ENCODE measurements at places on chromosomes 3 and 15. TPM values are rescaled to one million over a fixed set of nuclear protein-coding genes. Genes with fewer than 3 reads are reported as not detected.
A peak's percentile ranks its signal among the peaks of the same experiment; 100 is the strongest.

The OCA2 gene
- total RNA-seq = not detected

The IMPG2 gene
- total RNA-seq = 0.32 TPM

The CORO2B gene
- total RNA-seq = 0.26 TPM

The CCRL2 gene
- total RNA-seq = not detected

The NME9 gene
- total RNA-seq = not detected

The WDR93 gene
- not detected for total RNA-seq

The CCR8 gene
- not detected for total RNA-seq

DNA sequence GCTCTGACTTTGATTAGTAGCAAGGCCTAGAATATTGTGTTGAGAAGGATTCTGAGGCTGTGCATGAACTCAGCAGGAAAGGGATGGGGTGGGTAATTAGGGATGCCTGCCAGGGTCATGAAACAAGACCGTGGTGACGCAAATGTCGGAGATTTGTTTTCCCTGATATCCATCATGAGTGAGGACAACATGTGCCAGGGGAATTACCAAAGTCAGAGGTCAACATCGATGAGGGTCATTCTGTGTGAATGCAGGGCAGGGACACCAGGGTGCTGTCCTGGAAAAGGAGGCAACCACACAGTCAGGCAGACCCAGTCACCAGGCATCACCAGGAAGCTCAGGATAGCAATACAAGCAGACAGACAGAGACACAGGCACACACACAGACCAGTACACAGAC lies 52.2 kb downstream of the SLCO2A1 start:
- no peak overlapping the region for H3K4me3 ChIP-seq
- no peak overlapping the region for H3K27ac ChIP-seq
- no peaks in the 10 kb centered on the region for H3K27me3 ChIP-seq
- no peaks in the 10 kb centered on the region for H3K4me1 ChIP-seq
- DNase-seq = no peak

- H3K36me3 ChIP-seq = no peaks in the 10 kb centered on the region
- DNase-seq = no peak
- no peaks in the 10 kb centered on the region for H3K27me3 ChIP-seq
- H3K4me3 ChIP-seq = no peak overlapping the region
- H3K4me1 ChIP-seq = no peaks in the 10 kb centered on the region
These were observed 202.8 kb upstream of the TBC1D5 start for GRCh38 chr3:17945018-17945798.

- H3K36me3 ChIP-seq = no peaks in the 10 kb centered on the region
- H3K27ac ChIP-seq = no peak overlapping the region
- no peak overlapping the region for H3K4me3 ChIP-seq
These were observed 124.8 kb upstream of the TNIK start for GRCh38 chr3:171585039-171585438.

DNA sequence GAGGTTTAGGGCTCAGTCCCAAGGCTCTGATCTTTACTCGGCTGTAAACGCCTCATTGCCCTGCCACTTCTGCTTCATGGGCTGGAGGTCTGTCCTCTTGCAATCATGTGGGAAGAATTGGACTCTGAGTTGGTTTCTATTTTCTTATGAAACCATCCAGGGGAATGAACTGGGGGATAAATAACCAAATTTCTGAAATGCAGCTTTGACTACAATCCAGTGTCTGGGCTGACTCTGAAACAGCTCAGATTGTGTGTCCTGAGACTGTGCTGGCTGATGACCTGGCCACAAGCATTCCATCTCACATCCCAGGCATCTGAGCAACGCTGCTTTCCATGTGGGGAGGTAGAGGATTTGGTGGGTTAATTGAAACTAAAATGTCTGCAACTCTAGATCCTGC lies 71.0 kb upstream of the GALNT15 start:
- 0 out of 2 replicates have a peak, but pooled peaks cover 2% of the 10 kb centered on the region for H3K4me1 ChIP-seq
- H3K27ac ChIP-seq = no peak overlapping the region
- H3K4me3 ChIP-seq = no peak overlapping the region
- H3K36me3 ChIP-seq = no peaks in the 10 kb centered on the region
- no peaks in the 10 kb centered on the region for H3K27me3 ChIP-seq

GRCh38 chr15:71187526-71187925 lies 72.3 kb downstream of the THSD4 start:
- no peaks in the 10 kb centered on the region for H3K27me3 ChIP-seq
- no peak overlapping the region for H3K27ac ChIP-seq
- H3K4me3 ChIP-seq = no peak overlapping the region
- H3K4me1 ChIP-seq = peaks cover 3% of the 10 kb centered on the region
- no peaks in the 10 kb centered on the region for H3K36me3 ChIP-seq

- H3K36me3 ChIP-seq = peaks cover 36% of the 10 kb centered on the region
- peaks cover 81% of the 10 kb centered on the region for H3K4me1 ChIP-seq
- no peak for DNase-seq
- no peaks in the 10 kb centered on the region for H3K27me3 ChIP-seq
These were observed 33.6 kb downstream of the FOXP1 start for GRCh38 chr3:71549951-71550350.

- H3K27me3 ChIP-seq = no peaks in the 10 kb centered on the region
- no peak overlapping the region for H3K27ac ChIP-seq
- no peak for DNase-seq
- peaks cover 10% of the 10 kb centered on the region for H3K4me1 ChIP-seq
- no peak overlapping the region for H3K4me3 ChIP-seq
- H3K36me3 ChIP-seq = peaks cover 3% of the 10 kb centered on the region
These were observed 124.9 kb upstream of the STRIT1 start for GRCh38 chr3:155418407-155418806.

- no peaks in the 10 kb centered on the region for H3K36me3 ChIP-seq
- H3K27me3 ChIP-seq = no peaks in the 10 kb centered on the region
- no peak for DNase-seq
- no peaks in the 10 kb centered on the region for H3K4me1 ChIP-seq
These were observed 297.8 kb upstream of the AZI2 start for GRCh38 chr3:28646435-28646834.

DNA sequence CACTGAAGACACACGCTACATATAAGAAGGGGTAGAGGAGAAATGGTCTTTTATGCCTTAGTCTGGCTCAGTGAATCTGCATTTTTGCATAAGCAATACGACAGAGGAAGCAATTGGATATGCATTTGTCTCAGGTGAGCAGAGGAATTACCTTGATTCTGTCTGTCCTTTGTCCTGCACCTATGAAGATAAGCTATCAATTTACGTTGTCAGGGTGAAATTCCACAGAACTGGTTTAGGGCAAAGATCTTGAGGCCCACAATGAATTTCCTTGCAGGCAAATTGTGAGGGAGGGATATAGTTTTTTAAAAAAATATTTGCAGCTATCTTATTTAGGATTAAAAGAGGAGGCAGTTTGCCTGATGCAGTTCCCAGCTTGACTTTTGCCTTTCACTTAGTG lies 31.6 kb upstream of the MASP1 start:
- no peak overlapping the region for H3K4me3 ChIP-seq
- H3K4me1 ChIP-seq = peaks cover 4% of the 10 kb centered on the region
- H3K36me3 ChIP-seq = no peaks in the 10 kb centered on the region
- no peaks in the 10 kb centered on the region for H3K27me3 ChIP-seq
- DNase-seq = no peak
- no peak overlapping the region for H3K27ac ChIP-seq

GRCh38 chr3:51975852-51976549 lies 1.1 kb downstream of the ABHD14A start:
- H3K4me3 ChIP-seq = peak overlapping the region; percentile 96
- H3K27me3 ChIP-seq = no peaks in the 10 kb centered on the region

DNA sequence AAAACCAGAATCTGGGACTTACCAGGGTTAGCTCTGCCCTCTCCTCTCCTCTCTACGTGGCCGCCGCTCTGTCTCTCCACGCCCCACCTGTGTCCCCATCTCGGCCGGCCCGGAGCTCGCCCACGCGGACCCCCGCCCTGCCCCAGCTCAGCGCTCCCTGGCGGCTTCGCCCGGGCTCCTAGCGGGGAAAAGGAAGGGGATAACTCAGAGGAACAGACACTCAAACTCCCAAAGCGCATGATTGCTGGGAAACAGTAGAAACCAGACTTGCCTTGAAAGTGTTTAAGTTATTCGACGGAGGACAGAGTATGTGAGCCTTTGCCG lies 5.4 kb downstream of the ISL2 start:
- no peaks in the 10 kb centered on the region for H3K36me3 ChIP-seq
- H3K4me1 ChIP-seq = peaks cover 19% of the 10 kb centered on the region
- H3K27me3 ChIP-seq = no peaks in the 10 kb centered on the region
- no peak overlapping the region for H3K4me3 ChIP-seq

- no peaks in the 10 kb centered on the region for H3K27me3 ChIP-seq
- no peaks in the 10 kb centered on the region for H3K36me3 ChIP-seq
- no peak overlapping the region for H3K4me3 ChIP-seq
- DNase-seq = no peak
- no peak overlapping the region for H3K27ac ChIP-seq
These were observed 133.3 kb upstream of the TPM1 start for GRCh38 chr15:62909257-62909656.

DNA sequence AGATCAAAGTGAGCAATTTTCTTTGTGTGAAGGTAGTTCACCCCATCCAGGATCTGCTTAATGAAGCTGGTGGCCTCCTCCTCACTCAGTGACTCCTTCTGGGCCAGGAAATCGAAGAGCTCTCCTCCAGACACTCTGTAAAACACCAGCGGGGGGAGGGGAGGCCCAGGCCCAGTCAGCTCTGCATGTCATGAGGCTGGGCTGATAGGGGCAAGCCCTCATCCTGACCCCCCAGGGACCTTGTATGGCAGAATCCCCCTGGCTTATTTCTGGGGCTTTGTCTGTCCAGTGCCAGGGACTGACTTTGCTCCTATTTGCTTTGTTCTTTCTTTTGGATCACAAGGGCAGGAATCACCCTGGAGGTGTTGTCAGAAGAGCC lies 74.9 kb downstream of the DAPK2 start:
- H3K4me1 ChIP-seq = peaks cover 46% of the 10 kb centered on the region
- H3K27ac ChIP-seq = peak overlapping the region; percentile 59
- H3K36me3 ChIP-seq = peaks cover 16% of the 10 kb centered on the region
- no peaks in the 10 kb centered on the region for H3K27me3 ChIP-seq
- DNase-seq = no peak

- peak; percentile 70 for DNase-seq
- no peaks in the 10 kb centered on the region for H3K36me3 ChIP-seq
- H3K4me1 ChIP-seq = peaks cover 41% of the 10 kb centered on the region
- H3K4me3 ChIP-seq = no peak overlapping the region
These were observed 97.2 kb downstream of the TBC1D5 start for GRCh38 chr3:17645074-17645698.

- no peak overlapping the region for H3K4me3 ChIP-seq
- no peaks in the 10 kb centered on the region for H3K36me3 ChIP-seq
- DNase-seq = no peak
- no peaks in the 10 kb centered on the region for H3K27me3 ChIP-seq
- H3K4me1 ChIP-seq = no peaks in the 10 kb centered on the region
These were observed 236.3 kb downstream of the NFKBIZ start for GRCh38 chr3:102085431-102086176.

- no peak overlapping the region for H3K4me3 ChIP-seq
- DNase-seq = no peak
- no peaks in the 10 kb centered on the region for H3K4me1 ChIP-seq
- H3K27ac ChIP-seq = no peak overlapping the region
- H3K36me3 ChIP-seq = peaks cover 31% of the 10 kb centered on the region
These were observed 43.8 kb downstream of the MSL2 start for GRCh38 chr3:136152176-136152843.

DNA sequence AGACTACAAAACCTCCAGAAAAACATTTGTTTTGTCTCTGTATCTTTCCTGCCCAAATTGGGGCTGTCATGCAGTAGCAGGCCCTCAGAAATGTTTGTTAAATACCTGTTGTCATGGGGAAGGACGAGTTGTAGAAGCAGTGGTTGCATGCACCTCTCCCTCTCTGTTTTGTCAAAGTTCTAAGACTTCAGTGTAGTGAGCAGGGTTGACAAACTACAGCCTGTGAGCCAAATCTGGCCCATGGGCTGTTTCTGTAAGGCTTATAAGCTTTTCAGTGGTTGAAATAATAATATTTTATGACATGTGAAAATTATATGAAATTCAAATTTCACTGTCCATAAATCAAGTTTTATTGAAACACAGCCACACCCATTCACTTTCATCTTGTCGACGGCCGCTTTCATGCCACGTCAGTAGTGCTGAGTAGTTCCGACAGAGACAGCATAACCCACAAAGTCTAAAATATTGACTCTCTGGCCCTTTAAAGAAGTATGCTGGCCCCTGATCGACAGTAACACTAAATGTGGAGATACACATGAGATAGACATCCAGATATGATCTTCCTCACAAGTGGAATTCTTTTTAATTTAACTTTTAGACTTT lies 102.9 kb downstream of the PDZRN3 start:
- no peaks in the 10 kb centered on the region for H3K4me1 ChIP-seq
- H3K27ac ChIP-seq = no peak overlapping the region
- DNase-seq = no peak
- H3K4me3 ChIP-seq = no peak overlapping the region
- H3K36me3 ChIP-seq = no peaks in the 10 kb centered on the region

GRCh38 chr3:11060500-11061251 lies 68.1 kb downstream of the SLC6A1 start:
- H3K27ac ChIP-seq = no peak overlapping the region
- no peaks in the 10 kb centered on the region for H3K36me3 ChIP-seq
- H3K4me1 ChIP-seq = no peaks in the 10 kb centered on the region
- peak; percentile 74 for DNase-seq
- H3K4me3 ChIP-seq = no peak overlapping the region

DNA sequence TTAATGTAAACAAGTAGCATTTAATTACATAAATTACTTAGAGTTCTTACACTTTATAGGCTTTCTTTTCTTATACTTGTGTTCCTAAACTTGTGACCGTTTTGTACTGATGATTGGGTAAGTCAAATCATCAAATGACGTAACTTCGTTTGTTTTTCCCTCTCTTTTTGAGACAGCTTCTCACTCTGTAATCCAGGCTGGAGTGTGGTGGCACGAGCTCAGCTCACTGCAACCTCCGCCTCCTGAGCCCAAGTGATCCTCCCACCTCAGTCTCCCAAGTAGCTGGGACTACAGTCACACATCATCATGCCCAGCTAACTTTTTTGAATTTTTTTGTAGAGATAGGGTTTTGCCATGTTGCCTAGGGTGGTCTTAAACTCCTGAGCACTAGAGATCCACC lies 226.0 kb downstream of the TCF12 start:
- peaks cover 79% of the 10 kb centered on the region for H3K4me1 ChIP-seq
- H3K4me3 ChIP-seq = no peak overlapping the region
- DNase-seq = no peak
- H3K27me3 ChIP-seq = no peaks in the 10 kb centered on the region
- H3K36me3 ChIP-seq = no peaks in the 10 kb centered on the region
- no peak overlapping the region for H3K27ac ChIP-seq

DNA sequence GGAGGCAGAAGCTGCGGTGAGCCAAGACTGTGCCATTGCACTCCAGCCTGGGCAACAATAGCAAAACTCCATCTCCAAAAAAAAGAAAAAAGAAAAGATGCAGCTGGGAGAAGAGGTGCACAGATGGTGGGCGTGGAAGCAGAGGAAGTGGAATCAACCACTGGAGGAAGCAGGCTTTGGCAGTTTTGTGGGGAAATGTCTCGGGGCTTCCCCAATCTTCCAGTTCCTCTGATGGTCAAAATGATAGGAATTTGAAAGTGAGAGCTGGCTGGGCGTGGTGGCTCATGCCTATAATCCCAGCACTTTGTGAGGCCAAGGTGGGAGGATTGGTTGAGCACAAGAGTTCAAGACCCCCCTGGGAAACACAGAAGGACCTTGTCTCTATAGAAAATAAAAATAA lies 48.1 kb upstream of the SMAD3 start:
- H3K4me1 ChIP-seq = no peaks in the 10 kb centered on the region
- H3K4me3 ChIP-seq = no peak overlapping the region
- H3K36me3 ChIP-seq = no peaks in the 10 kb centered on the region
- H3K27ac ChIP-seq = no peak overlapping the region
- no peaks in the 10 kb centered on the region for H3K27me3 ChIP-seq
